Cerebellar cortex (tissue), 1 donor: ENCODE measurements at places on chromosomes 2 and 18.
A peak's percentile ranks its signal among the peaks of the same experiment; 100 is the strongest.

DNA sequence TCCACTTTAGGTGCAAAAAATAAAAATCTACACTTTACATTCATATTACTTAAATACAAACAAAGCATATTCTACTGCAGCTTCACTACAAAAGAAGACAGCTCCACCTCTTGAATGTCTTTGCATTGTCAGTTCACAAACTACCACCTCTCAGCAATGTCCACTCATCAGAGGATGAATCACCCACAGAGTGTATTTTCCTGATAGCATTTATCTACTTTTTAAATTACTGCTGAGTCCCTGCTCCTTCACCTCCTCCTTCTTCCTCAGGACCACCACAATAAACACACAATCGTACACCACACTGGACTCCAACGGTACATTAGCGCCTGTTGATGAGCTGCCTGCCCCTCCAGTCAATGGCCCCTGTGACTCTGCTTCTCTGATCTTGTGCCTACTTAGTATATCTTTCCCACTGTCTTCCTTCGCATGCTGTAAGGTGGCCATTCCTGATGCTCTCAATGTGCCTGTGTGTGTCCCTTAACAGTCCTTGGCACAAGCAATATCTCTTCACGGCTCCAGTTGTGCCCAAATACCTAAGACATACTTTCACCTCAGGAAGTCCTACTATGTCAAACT lies 120.9 kb downstream of the DHRS9 start:
- DNase-seq: no peak

GRCh38 chr2:37390777-37391176 lies 46.3 kb downstream of the QPCT start:
- DNase-seq: no peak

GRCh38 chr2:78754930-78755329 lies 270.6 kb upstream of the REG3G start:
- DNase-seq: no peak

- DNase-seq: peak; percentile 61
Measured at GRCh38 chr18:3453540-3454364, 3.8 kb downstream of the TGIF1 start.

GRCh38 chr18:63440219-63440618 lies 17.9 kb upstream of the VPS4B start:
- no peak for DNase-seq

GRCh38 chr18:36047521-36047920 lies 19.8 kb downstream of the RPRD1A start:
- DNase-seq: no peak

DNA sequence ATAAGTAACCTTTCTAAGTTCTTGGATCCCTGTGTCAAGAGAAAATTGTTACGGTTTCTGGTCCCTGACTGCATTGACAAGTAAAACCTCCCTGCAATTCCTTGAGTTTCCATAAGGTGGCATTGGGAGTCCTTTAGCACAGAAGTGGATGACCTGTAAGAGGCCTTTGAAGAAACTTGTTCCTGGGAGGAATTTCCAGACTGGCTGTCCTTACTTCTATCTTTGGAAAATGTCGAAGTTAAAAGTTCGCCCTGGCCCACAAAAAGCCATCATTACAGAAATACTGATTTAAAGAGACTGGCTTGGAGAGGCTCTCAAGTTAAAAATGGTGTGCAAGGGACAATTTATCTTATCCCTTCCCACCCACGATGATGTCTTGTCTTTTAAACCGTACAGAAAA lies 218.4 kb downstream of the CDH20 start:
- DNase-seq: peak; percentile 92

- DNase-seq: no peak
Measured at GRCh38 chr18:33712719-33713118, 134.7 kb downstream of the ASXL3 start.

- DNase-seq: peak; percentile 14
Measured at GRCh38 chr2:32357318-32358110, 691 bp downstream of the BIRC6 start.

DNA sequence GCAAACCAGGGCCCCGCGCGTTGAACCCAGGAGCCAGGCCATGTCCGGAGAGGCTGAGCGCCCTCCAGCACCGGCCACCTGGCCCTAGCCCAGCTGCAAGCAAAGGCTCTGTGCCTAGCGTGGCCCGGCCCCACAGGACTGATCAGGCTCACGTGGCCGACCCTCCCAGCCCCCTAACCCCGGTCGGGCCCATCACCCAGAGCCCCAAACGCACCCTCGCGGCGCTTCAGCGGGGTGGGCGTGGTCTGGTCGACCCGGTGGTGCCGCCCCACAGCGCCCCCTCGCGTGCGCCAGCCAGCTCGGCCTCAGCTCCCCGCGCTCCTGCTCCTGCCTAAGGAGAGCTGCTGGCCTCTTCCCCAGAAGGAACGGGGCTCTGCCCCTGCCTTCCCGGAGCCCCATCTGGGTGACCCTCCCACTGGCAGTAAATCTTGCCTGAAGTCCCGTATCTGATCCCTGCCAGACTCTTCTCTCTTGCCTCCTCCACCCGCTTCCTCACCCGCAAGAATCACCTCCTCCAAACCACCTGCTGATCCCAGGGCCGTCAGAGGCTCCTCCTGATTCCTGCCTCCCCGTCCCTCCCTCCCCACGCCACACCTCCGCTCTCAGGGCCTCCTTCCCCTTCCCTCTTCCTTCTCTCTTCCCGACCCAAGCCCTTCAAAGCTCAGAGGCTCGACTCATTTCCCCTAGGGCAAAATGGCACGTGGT lies 12.3 kb upstream of the TEX51 start:
- DNase-seq: peak; percentile 15

GRCh38 chr2:219037783-219038499 lies 3.4 kb downstream of the CFAP65 start:
- DNase-seq: no peak

- DNase-seq: no peak
Measured at GRCh38 chr2:160469621-160470204, 23.9 kb downstream of the RBMS1 start.

DNA sequence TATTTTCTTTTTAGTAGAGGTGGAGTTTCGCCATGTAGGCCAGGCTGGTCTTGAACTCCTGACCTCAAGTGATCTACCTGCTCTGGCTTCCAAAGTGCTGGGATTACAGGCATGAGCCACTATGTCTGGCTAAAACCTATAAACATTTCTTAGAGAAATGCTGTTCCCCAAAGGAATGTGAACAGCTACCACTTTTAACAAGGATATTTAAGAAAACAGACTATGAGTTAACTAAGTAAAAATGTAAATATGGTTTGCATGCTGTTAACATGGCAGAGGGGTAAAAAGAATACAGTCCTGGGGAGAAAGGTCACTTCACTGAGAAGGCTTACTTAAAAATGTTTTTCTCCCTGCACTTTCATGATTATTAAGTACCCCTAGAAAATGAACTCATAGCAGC lies 57.1 kb downstream of the SLC16A14 start:
- DNase-seq: no peak

DNA sequence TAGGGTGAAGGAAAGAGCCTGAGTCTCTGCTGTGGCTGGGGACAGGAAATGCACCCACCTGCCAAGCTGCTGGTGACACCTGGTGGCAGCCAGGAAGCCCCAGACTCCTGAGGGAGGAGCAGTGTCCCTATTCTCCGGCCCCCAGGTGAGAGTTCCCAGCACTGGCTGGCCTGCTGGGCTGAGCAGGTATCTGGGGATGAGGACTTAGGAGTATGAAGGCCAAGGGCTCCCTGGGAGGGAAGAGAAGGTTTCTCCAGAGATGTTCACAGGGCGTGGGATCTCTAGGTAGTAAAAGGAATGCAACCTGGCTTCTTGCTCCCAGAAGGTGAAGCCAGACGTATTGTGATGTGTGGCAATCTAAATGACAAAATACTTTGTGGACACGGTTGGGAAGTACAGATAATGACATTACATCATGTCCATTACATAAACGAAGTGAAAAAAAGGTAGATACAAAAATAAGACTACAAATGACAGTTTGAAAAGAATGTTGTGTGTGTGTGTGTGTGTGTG lies 75.8 kb upstream of the SLC1A4 start:
- peak; percentile 22 for DNase-seq

GRCh38 chr2:235674146-235674545 lies 180.3 kb downstream of the AGAP1 start:
- no peak for DNase-seq

GRCh38 chr18:74012954-74013630 lies 134.5 kb downstream of the FBXO15 start:
- DNase-seq: no peak

DNA sequence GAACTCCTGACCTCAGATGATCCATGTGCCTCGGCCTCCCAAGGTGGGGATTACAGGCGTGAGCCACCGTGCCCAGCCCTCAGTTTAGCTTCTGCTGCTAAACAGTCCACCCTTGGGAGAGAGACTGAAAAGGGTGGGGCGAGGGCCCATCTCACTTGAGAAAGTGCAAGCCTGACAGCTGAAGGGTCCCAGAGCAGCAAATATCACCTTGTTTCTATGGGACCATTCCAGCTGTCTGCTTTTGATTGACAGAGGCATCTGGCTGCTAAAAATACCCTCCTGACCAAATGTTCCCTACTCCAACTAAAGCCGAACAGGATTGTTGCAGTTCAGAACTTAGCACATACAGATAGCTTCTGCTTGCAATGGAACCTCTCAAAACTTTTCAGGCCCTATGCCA lies 436 bp upstream of the SMYD1 start:
- DNase-seq: no peak

DNA sequence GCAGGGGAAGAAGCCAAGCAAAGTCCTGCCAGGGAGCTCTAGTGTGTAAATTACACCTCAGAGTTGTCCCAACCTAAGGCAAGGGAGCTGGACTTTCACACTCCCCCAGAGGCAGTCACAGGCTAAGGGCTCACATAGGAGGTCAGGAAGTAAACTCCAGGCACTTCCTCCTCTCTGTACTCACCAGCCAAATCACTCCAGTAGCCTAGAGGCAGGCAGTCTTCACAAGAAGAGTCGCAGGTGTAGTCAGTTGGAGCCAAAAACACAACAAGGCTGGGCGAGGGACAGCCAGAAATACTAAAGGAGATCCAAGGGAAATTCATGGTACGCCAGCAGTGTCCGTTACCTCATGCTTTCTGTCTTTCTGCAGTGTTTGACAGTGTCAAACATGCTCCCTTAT lies 205.0 kb downstream of the C1D start:
- DNase-seq: peak; percentile 67

DNA sequence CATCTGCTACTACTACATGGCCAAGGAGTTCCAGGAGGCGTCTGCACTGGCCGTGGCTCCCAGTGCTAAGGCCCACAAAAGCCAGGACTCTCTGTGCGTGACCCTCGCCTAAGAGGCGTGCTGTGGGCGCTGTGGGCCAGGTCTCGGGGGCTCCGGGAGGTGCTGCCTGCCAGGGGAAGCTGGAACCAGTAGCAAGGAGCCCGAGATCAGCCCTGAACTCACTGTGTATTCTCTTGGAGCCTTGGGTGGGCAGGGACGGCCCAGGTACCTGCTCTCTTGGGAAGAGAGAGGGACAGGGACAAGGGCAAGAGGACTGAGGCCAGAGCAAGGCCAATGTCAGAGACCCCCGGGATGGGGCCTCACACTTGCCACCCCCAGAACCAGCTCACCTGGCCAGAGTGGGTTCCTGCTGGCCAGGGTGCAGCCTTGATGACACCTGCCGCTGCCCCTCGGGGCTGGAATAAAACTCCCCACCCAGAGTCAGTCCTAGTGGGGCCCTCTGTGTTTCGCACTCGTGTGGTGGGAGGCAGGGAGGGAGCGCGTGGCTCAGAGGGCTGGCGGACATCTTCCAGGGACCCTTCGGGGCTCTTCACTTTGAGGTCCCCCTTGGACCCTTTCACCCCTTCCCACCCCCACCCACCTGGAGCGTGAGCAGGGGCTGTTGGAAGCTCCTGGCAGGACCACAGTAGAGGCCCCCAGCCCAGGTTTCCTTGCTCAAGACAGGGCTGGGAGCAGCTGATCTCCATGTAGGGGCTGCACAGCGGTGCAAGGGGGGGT lies 5.7 kb downstream of the GPR35 start:
- no peak for DNase-seq
